ENCODE measurements at places on chromosomes 5 and 9.
A peak's percentile ranks its signal among the peaks of the same experiment; 100 is the strongest.

- DNase-seq: no peak
These were observed 154.9 kb downstream of the FGF18 start for GRCh38 chr5:171574376-171574775.

DNA sequence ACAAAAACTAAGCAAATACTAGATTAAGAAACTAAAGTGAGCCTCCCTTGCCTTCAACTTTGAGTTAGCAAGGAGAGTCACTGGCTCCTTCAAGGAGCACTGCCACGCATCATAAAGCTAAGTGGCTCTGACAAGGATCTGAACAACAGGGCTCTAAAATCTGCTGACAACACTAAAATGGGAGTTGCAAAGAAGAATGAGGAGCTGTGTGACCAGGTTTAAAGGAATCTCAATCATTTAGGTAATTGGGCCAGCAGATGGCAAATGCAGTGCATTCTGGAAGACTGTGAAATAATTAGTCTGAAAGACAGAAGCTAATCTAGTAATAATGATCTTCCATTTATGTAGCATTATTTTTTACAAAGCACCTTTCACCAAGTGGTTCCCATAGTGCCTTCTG is 297.0 kb upstream of the TAS2R1 start:
- no peak for DNase-seq

- no peak for DNase-seq
These were observed 50.2 kb upstream of the ZBTB43 start for GRCh38 chr9:126754436-126755316.

GRCh38 chr9:130939405-130940026 is 469 bp upstream of the FIBCD1 start:
- DNase-seq: no peak

- no peak for DNase-seq
These were observed 996.4 kb upstream of the WWC1 start for GRCh38 chr5:167294882-167295680.

- no peak for DNase-seq
These were observed 119.8 kb downstream of the LPAR1 start for GRCh38 chr9:110918316-110919049.

DNA sequence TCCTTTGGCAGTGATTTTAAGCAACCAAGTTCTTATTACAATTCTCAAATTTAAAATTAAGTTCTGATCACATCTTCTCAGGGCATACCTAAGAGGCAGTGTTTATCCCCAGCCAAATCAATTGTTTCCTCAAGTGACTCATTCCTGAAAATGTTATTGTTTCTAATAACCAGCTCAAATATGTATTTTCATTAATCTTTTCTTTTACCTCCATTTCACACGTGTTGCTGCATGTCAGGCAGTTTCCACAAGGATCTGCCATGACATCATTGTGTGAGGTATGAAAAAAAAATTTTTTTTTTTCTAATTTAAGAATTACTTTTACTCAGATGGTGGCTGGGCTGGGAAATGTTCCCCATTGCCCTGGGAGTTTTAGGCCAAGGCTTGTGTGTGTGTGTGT is 113.0 kb upstream of the NTRK2 start:
- DNase-seq: no peak

GRCh38 chr5:14557203-14557770 is 24.3 kb upstream of the OTULINL start:
- no peak for DNase-seq

- no peak for DNase-seq
These were observed 70.4 kb upstream of the PSD2 start for GRCh38 chr5:139725073-139725830.

DNA sequence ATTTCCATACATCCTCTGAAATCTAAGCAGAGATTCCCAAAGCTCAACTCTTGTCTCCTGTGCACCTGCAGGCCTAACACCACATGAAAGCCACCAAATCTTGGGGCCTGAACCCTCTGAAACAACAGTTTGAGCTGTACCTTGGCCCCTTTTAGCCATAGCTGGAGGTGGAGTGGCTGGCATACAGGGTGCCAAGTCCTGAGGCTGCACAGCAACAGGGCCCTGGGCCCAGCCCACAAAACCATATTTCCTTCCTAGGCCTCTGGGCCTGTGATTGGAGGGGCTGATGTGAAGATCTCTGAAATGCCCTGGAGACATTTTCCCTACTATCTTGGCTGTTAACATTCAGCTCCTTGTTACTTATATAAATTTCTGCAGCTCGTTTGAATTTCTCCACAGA is 26.5 kb downstream of the DOCK2 start:
- no peak for DNase-seq

- no peak for DNase-seq
These were observed 962 bp upstream of the PKN3 start for GRCh38 chr9:128701227-128701854.

- DNase-seq: no peak
These were observed 226.4 kb downstream of the EFNA5 start for GRCh38 chr5:107444300-107444699.

GRCh38 chr5:34008802-34009201 is 952 bp upstream of the AMACR start:
- no peak for DNase-seq

DNA sequence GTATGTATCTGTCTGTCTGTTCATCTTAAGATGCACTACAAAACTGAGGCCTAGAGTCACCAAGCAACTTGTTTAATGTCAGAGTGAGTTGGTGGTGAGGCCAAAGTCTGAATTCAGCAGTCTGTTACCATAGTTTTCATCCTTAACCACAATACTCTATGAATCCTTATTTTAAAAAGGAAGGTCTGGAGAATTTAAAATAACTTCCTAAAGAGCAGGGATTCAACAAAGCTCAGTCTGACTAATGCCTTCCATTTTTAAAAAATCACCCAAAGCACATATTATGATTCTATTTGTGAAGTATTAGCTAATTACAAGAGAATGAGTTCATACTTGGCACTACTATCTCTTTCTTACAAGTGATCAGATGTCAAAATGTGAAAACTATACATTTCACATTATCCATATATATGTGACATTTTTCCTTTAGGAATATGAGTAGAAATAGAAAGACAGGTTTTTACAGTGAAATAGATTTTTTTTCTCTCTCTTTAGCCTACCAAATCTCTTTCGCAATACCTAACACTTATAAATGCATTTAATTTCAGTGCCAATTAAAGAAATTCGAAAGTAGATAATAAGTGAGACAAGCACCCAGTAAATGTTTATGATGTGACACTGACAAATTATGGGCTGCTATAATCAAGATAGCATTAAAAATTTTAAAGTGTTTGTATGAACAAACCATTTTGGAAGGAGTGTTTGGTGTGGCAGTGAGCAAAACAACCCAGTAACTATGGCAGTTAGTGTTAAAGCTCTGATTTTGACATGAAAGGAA is 102.3 kb upstream of the CDKN2B start:
- DNase-seq: no peak

GRCh38 chr5:77167695-77168121 is 42.8 kb upstream of the PDE8B start:
- no peak for DNase-seq

GRCh38 chr9:120100595-120100994 is 479.4 kb downstream of the CDK5RAP2 start:
- no peak for DNase-seq

DNA sequence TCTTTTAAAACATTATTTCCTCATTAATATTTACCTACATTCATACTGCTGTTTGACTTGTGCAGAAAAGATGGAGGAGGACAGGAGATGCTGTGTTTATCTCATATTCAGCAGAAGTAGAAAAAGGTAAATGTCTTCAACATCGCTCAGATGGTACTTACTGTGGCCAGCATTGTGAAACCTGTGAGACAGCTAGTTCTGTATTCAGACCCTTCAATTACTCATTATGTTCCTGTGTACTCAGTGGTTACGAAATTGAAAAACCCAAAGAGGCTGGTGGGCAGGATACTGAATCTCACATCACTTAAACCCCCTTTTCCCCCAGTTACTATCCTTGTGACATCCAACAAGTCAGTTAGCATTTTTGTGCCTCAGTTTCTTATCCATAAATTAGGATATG is 216.0 kb downstream of the KDM4C start:
- DNase-seq: no peak

- DNase-seq: no peak
These were observed 369 bp downstream of the OCLN start for GRCh38 chr5:69492923-69493395.

GRCh38 chr9:121816449-121816817 is 165.0 kb downstream of the DAB2IP start:
- DNase-seq: no peak

GRCh38 chr5:94802450-94802849 is 184.0 kb downstream of the SLF1 start:
- DNase-seq: no peak

GRCh38 chr5:100654895-100655294 is 119.7 kb downstream of the FAM174A start:
- no peak for DNase-seq

DNA sequence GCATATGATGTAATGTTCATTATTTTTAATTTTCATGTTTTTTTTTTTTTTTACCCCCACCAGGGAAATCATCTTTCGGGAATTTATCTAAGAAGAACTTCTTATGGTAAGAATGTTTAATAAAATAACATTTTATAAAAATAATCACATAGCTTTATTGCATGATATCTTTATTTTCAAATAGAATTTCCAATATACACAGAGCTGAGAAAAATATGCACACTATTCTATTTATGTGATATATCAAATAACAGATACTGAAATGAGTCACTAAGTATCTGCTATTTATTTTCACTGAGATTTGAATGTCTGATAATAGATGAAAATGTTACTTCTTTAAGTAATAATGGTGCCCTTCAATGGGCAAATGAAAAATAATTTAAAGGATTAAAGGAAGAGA is 1217.3 kb downstream of the MAT2B start:
- no peak for DNase-seq

GRCh38 chr5:142630927-142631539 is 54.9 kb downstream of the FGF1 start:
- DNase-seq: no peak

GRCh38 chr9:75238311-75238976 is 150.1 kb downstream of the OSTF1 start:
- peak; percentile 8 for DNase-seq

DNA sequence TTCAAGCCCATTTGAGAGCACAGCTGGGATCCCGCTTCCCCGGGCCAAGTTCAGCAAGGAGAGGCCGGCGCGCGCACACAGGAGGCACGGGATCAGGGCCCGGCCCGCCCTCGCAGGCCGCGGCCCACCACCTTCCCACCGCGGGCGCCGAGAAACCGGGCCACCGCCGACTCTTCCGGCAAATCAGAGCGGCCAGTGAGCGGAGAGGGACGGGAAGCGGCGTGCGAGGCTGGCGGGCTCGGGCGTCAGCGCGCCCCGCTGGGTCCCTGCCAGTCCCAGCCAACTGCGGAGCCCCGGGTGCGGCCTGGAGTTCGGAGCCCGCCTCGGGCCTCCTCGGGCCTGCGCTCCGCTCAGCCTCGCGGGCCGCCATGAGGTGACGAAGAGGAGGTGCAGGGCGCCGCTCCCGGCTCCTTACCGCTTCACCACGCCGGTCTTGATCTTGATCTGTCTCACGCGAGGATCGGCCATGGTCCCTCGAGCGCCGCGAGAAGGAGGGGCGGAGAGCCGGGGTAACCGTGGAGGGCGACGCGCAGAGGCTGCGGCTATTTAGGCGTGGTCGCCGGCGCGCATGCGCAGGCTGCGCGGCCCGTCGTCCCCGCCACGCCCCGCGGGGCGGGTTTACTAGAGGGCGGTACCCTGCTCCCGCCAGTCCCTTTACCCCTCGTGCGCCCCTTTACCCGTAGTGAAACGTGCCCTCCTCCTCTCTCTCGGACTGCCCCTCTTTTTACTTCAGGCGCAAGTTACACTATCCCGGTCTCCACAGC is at the start of gene TBCA:
TSS of gene TBCA (minus strand) at position 550 of the 764 bp plus-strand sequence. CDS start at position 468, 82 bp downstream.
- DNase-seq: peak; percentile 88

DNA sequence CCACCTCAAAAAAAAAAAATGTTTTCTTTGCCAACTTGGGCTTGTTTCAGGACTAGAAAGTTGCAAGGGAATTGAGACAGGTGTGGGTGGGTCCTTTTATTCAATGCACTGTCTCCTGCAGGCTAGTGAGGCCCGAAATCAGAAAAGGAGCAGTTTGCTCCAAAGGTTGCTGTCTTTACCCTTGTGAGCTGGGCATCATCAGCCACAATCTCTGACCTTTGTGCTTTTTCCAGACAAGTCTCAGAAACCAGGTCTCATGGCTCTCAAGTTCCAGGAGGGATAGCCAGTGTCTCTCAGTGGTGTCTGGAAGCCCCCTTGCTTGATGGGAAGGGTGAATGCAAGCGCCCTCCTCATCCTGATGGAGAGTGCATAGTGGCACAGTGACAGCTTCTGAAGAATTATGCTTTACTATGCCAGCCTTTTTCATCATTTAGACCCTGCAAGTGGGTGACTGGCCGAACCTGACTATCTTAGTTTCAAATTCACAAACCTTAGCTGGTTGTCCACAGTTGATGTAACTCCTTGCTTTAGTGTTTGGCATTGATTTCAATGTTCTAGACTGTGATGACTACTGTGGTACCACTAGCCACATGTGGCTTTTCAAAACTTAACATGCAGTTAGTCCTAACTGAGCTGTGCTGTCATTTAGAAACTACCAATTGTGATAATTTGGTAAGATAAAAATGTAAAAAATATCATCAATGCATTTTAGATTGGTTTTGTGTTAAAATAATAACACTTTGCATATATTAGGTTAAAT is 468.6 kb downstream of the GADD45G start:
- no peak for DNase-seq

- DNase-seq: no peak
These were observed 94.3 kb upstream of the EQTN start for GRCh38 chr9:27391040-27391895.

DNA sequence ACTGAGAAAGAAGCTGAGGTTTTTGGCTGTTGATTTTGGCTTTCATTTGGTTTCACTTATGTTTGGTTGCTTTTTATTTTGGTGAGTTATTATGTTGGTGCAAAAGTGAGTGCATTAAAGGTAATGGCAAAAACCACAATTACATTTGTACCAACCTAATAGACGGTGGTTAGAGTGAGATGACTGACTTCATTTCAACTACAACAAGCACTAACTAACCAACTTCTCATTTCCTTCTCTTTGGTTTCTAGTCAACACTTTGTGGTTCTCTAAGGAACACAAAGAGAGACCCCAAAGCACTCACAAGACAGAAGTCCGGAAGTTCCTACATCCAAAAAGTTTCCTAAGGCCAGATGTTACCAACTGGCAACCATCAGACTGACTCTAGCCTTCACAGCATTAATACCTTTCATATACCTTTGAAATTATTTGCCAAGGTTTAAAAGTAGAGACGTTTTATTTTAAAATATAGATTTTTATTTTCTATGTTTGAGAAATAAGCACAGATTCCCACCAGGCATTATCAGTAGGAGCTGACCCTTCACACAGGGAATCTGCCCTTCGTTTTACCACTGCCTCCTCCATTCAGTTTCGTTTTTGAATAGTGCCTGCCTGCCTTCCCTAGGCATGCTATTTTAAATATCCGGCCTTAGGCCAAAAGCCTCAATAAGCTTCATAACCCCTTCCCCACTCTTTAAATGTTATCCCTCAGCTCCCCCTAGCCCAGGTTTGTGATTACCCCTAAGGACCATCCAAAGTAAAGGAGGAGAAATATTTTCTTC is 301.1 kb upstream of the PTGER4 start:
- DNase-seq: no peak

- no peak for DNase-seq
These were observed 22.8 kb upstream of the PANK3 start for GRCh38 chr5:168601972-168602371.

Measured in NK-92 treated with Interleukin-12 subunit alpha and Interleukin-12 subunit beta, amount 100 ng/mL, for 24 hours (cell line).